ENCODE measurements at places on chromosomes 12 and 14. TPM values are rescaled to one million over a fixed set of nuclear protein-coding genes. Genes with fewer than 3 reads are reported as not detected.

Gene KLRK1
- 1.9 TPM for total RNA-seq

Gene SYCP3
- total RNA-seq = not detected

Gene NEUROD4
- total RNA-seq = not detected

Gene MYH6
- total RNA-seq = not detected

Gene CIDEB
- total RNA-seq = 10.8 TPM

Gene OVCH1
- 0.46 TPM for total RNA-seq

Gene C14orf180
- total RNA-seq = 1.4 TPM

Gene GALNT8
- total RNA-seq = 1.9 TPM

Gene KRT78
- total RNA-seq = not detected

Gene ZBTB25
- 13.3 TPM for total RNA-seq

Gene CAPZA3
- total RNA-seq = not detected

Gene KRT74
- total RNA-seq = not detected

Gene RPL10L
- not detected for total RNA-seq

Gene RD3L
- not detected for total RNA-seq

Gene SLC2A14
- total RNA-seq = 2.4 TPM

Gene AMN
- total RNA-seq = 0.10 TPM

Gene NKX2-1
- total RNA-seq = not detected

Gene INSM2
- not detected for total RNA-seq

Gene LIN52
- total RNA-seq = 9.4 TPM

Gene EFCAB11
- total RNA-seq = 4.8 TPM

Gene KLHL33
- total RNA-seq = 0.52 TPM

Gene DLGAP5
- 0.10 TPM for total RNA-seq

Gene NOVA1
- total RNA-seq = 13.1 TPM

Gene TBX5
- not detected for total RNA-seq

Gene HOXC12
- total RNA-seq = not detected

Gene KLRD1
- 4.6 TPM for total RNA-seq

Gene C14orf39
- 0.43 TPM for total RNA-seq

Gene ACOT6
- total RNA-seq = not detected

Gene KRT6C
- not detected for total RNA-seq

Gene BAZ2A
- 48.7 TPM for total RNA-seq

Gene SLC10A1
- not detected for total RNA-seq

Gene CLECL1
- total RNA-seq = 1.9 TPM

Gene TMEM132C
- 1.5 TPM for total RNA-seq

Gene ACOT2
- total RNA-seq = 52.2 TPM

Gene PMEL
- total RNA-seq = 26.1 TPM

Gene TPCN1
- 28.8 TPM for total RNA-seq

Gene WDHD1
- total RNA-seq = 4.5 TPM

Gene POTEG
- total RNA-seq = not detected

Gene GARIN6
- total RNA-seq = not detected

Gene PIWIL1
- not detected for total RNA-seq

Gene SMCO2
- not detected for total RNA-seq

Gene KRT73
- not detected for total RNA-seq

Gene IFNG
- total RNA-seq = not detected

Gene MAP3K9
- 0.14 TPM for total RNA-seq

Gene TMPRSS12
- total RNA-seq = not detected

Gene CRIP1
- total RNA-seq = 122 TPM

Gene CPM
- total RNA-seq = 42.7 TPM

Gene HCAR3
- total RNA-seq = 0.37 TPM

Gene ARMH4
- total RNA-seq = 8.5 TPM

Gene EPYC
- total RNA-seq = not detected

Gene NGB
- total RNA-seq = not detected

Measured in posterior vena cava (tissue), 2 donors.